Stimulated activated CD8-positive, alpha-beta memory T cell treated with anti-CD3 and anti-CD28 coated beads, Interleukin-4, amount 100 ng/mL, for 1 hour (primary cell): ENCODE measurements at places on chromosomes 4 and X.

DNA sequence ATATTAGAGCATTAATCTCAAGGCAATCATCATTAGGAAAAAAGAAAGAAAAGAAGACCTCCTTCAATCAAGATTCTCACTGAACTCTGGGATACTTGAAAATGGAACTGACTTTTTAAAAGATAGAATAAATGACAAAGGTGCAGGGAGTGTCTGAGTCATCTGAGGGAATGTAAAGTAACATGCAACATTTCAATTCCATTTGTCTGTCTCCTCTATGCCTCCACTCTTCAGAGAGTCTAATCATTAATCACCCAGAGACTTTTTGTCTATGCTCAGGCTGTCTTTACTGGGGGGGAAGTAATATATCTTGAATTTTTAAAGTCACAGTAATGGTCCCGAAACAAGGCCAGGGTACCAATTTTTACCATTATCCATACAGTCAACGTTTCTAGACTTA lies 55.0 kb upstream of the PACRGL start:
- DNase-seq: no peak

DNA sequence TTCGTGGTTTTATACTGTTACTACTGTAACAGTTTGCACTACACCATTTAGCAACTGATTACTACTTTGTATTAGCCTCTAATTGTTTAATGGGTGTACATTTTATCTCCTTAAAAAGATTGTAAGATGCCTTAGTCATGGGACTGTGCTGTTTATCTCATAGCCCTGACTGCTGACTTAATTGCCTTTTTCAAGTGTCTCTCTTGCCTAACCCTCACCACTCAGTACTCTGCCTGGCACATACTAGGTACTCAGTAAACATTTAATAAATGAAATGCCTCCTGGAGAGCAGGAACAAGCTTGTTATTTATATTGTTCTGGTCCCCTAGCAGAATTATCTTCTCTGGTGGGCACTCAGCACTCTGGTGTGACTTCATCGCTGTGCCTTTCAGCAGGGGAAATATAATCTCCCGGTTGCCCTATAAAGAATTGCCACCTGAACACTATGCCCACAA lies 1.7 kb upstream of the STIM2 start:
- DNase-seq: no peak

- no peak for DNase-seq
Observed at GRCh38 chr4:142316025-142316424, 530.1 kb downstream of the INPP4B start.

GRCh38 chrX:136577552-136577951 lies 45.5 kb downstream of the VGLL1 start:
- DNase-seq: peak; percentile 27

- no peak for DNase-seq
Observed at GRCh38 chr4:102196221-102196620, 149.1 kb downstream of the SLC39A8 start.

DNA sequence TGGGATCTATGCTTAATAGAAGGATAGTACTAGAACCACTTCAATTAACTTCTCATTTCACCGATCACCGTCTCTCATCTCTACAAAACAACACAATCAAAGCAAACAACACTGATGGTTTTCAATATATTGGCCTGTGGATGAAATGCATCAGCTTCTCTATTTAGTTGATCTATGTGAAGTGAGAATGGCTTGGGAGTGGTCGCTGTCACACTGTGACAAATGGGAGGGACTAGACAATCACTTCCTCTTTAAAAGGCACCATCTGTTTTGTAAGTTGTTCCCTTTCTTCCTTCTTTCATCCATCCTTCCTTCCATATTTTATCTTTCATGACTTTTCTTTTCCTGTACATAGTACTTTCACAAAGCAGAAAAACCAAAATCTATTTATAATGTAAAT lies 23.9 kb upstream of the NWD2 start:
- DNase-seq: no peak

DNA sequence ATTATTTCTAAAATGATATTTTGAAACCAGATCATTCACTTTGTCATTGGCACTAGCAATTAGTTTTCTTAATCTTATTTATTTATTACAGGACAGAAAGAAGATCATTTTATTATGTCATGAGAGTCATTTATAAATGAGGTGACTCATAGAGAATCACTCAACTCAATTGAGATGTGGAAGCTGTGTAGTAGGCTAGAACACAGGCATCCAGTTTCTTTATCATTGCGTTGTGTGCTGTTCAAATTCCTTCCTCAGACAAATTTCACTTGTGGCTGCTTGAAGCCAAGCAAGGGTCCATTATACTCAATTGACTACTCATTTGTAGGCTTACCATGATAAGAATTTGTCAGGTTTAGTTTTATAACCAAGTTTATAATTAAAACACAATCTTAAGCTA lies 87.6 kb downstream of the MRPL1 start:
- no peak for DNase-seq

DNA sequence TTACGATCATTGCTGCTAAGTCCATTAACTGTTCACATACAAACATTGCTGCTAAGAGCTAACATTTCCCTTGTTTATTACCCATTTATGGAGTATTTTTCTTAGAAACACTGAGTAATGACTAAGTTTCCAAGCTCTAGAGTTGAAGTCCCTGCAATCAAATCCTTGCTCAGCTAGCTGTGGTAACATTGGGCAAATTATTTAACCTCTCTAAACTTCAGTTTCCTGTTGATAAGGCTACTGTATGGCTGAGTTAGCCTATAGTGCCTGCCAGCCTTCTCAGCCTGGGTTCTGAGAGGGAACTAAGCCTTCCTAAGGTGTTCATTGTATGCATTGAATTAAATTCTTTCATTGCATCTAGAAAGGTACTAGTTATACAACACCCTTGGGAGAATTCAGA lies 15.2 kb upstream of the SCOC start:
- DNase-seq: no peak

GRCh38 chr4:16791460-16791859 lies 107.0 kb downstream of the LDB2 start:
- no peak for DNase-seq

- no peak for DNase-seq
Observed at GRCh38 chr4:82090717-82091116, 283.1 kb downstream of the HNRNPD start.
